ENCODE measurements at places on chromosomes 3 and 15.

DNA sequence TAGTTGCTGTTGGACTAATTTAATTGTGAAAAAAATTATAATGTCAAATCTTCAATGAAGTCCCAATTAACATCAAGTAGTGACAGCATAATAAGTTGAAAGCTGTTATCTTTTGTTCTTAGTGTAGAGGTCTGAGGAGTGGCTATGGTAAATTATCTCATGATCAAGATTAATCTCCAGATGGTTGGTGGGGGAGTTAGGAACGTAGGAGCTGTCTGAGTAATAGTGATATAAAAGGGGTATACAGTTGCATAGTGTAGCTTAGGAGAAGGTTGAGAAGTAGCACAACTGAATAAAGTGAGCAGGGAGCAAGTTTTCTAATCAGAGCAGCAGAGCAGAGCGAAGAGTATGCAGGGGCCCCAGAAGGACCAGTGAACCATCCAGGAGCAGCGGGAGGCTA lies 19.5 kb downstream of the TMOD2 start:
- DNase-seq: no peak

DNA sequence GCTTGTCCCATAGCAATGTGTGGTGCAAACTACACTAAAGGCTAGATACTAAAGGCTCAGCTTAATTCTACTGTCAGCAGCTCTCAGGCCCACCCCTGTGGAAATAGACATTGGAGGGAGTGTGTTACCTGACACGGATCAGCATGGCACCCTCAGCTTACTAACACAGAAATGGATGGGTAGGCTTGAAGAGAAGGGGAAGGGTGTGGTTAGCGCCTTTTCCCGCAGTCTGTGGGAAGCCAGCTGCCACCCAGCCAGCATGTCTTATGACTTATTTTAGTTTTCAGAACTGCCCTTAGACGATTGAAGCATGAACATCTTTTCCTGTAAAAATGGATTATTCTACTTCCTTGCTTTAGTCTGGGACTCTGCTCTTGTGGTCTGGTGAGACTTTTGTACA lies 25.8 kb upstream of the ADPGK start:
- DNase-seq: no peak

DNA sequence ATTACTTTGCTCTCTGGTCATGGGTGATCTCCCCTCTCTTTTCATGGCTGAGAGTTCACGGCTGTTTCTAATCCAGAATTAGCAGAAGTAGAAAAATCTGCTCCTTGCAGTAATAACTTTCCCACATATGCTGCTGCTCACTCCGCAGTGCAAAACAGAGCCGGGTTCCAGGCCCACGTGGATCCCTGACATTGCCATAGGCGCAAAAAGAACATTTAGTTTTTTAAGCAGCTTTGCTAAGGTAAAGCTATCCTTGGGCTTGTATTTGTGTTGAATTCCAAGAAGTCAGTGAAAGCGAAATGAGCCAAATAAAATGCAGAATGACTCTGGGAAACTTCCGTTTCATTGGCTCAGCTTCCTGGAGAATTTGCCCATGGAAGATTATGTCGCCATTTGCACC lies 633.7 kb upstream of the SUCLG2 start:
- no peak for DNase-seq

DNA sequence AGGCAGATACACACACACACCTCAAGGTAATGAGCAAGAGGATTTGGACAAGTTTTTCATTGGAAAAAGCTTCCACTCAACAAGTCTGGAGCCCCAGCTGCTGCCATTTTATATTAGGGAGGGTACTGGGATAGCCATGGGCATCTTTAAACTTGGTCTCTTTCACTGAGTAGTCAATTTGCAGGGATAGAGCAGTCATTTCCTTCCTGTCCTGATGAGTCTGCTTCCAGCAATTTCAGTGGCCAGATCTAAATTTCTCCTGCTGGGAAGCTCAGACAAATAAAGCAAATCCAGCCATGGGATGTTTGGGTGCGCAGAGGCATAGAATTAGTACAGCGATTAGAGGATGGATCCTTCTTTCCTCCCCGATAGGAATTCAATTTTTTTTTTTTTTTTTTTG lies 874 bp upstream of the ERC2 start:
- DNase-seq: no peak

- no peak for DNase-seq
Measured at GRCh38 chr3:155387571-155387970, 94.1 kb upstream of the STRIT1 start.

GRCh38 chr15:76337696-76338485 lies 1.3 kb downstream of the ISL2 start:
- DNase-seq: no peak

DNA sequence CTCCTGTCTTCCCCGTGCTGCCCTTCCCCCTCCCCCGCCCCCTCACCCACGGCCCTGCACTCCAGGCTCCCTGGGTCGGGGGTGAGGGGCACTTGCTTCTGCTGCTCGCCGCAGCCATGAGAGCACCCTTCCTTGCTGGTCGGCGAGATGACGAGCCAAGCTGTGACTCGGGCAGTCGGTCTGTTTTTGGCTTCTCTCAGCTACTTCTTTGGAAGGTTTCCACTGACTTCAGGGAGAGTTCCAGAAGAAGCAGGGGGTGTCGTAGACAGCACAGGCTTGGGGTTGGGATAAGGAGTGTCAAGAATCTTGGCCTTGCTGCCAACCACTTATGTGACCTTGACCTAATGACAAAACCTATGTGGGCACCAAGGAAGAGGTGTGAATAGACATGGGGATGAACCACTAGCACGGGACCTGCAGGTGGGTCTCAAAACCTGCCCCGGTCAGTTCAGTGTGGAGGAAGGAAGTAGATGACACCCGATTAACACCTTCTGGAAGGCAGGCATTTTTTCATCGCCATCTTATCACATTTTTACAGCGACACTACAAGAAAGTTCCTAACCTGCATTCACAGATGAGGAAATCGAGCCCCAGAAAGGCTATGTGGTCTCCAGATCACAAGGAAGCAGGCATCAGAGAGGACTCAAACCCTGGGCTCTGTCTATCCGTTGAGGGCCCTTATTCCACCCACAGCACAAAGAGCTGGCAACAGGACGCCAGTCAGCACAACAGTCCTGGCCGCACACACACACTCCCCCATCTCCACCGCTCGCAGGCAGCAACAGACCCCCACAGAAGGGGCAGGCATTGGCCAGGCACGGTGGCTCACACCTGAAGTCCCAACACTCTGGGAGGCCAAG lies 120.9 kb downstream of the LIPC start:
- no peak for DNase-seq
